ENCODE measurements at places on chromosomes 16 and 17.
A peak's percentile ranks its signal among the peaks of the same experiment; 100 is the strongest.

DNA sequence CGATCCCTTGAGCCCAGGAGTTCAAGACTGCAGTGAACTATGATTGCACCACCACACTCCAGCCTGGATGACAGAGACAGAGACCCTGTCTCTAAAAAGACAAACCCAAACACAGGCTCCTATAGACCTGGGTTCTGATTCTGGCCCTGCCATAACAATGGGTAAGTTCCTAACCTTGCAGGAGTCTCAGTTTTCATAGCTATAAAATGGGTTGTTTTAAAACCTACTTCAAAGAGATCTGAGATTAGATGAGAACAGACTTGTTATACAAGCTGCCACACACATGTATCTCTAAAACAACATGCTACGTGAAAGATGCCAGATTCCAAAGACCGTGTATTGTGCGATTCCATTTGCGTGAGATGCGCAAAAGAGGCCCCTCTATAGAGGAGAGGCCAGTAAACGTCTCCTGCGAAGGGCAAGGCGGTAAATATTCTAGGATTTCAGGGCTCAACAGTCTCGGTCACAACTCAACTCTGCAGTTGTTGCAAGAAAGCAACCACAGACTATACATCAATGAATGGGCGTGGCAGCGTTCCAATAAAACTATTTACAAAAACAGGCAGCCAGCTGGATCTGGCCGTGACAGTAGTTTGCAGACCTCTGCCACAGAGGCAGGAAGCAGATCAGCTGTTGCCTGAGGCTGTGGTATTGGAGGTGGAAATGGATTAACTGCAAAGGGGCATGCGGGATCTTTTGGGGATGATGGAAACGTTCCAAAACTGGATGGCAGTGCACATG is 5.9 kb downstream of the CORO7 start:
- ATAC-seq, result peak; percentile 91

GRCh38 chr16:49369651-49370611 is 3.7 kb upstream of the C16orf78 start:
- ATAC-seq, result no peak

DNA sequence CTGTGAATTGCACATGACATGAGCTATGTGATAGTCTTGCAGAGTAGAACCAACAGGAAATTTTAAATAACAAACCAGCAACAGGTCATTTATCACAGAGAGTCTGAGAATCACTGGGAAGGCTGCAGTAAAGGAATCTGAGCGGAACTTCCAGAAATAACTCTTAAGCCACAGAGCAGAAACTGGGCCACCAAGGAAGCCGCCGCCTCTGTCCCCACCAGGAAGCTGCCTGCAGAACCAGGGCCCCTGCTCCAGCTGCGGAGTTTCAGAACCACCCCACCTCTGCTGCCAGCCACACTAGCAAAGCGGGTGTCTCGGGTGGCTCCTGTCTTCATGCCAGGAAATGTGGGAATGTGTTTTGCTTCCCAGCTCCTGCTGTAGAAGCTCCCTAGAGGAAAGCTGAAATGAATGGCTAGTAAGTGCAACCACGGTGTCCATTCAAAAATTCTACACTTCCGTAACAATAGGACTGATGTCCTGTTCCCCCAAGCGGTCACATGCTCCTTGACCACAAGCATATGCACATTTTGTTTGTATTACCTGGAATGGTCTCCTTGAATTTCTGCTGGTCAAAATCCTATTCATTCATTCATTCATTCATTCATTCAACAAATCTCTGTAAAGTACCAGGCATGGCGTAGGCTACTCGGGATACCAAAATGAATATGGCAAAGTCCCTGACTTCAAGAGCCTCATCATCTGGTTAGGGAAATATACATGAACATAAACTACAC is 7.7 kb upstream of the ITPRIPL2 start:
- ATAC-seq, result no peak

DNA sequence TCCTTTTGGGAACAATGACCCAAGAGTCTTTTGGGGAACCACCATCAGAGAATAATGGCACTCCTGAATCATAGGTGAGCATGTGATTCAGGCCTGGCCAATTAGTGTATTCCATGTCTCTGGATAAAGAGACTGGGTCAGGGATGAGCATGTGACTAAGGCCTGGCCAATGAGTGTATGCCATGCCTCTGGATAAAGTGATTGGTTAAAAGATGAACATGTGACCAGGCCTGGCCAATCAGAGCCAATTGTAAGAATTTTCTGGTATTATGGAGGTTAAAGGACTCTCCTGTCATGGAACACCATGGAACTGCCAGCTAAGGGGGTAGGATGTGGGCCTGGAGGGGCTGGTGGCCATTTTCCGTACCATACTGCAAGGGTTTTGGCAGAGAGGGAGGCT is 194.3 kb downstream of the C16orf78 start:
- ATAC-seq, result peak; percentile 94

GRCh38 chr17:69625474-69625873 is 211.0 kb downstream of the MAP2K6 start:
- ATAC-seq, result no peak

GRCh38 chr16:75044800-75045361 is 46.1 kb downstream of the ZNRF1 start:
- no peak for ATAC-seq

DNA sequence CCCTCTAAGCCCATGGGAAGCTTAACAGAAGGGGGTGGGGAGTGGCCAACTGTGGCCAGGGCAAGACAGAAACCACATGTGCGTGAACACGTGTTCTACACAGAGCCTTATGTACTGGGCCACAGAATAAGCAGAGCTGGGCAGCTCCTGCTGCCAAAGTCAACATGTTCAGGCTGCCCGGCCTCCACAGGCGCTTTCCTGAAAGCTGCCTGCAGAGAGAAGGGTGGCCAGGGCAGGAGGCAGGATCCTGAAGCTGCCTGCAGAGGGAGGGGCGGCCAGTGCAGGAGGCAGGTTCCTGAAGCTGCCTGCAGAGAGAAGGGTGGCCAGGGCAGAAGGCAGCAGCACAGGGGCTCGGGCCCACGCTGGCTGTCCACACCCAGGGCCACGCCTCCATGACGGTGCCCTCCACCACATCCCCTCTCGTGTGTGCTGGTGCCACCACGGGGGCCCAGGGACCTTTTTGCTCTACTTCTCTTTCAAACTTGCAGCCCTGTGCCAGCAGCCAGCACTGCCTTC is 79.5 kb downstream of the ANKRD11 start:
- peak; percentile 98 for ATAC-seq

DNA sequence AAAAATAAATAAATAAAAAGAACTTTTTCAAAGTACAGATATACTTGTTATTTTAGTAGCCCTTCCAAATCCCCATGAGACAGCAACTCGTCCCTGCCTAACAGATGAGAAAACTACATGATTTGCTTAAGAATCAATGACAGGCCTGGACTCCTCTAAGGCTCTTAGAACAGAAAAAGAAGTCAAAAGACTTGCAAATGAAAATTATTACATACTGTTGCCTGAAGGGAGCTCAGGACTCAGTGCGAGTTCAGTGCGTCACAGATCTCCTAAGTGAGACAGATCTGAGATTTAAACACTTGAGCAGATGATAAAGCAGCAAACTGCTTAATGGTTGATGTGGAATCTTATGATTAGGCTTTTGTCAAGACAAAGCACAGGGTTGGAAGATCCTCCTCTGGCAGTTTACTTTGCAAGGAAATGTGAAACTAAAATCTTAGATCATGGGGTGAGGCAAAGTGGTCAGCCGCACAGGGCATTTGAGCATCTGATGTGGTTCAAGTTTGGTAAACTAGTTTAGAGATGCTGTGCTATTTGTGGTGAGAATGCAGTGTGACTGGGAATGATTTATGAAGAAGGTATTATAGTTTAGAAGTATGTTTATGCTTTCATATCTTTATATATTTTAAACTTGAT is 138.1 kb downstream of the TRIM37 start:
- ATAC-seq, result peak; percentile 55

DNA sequence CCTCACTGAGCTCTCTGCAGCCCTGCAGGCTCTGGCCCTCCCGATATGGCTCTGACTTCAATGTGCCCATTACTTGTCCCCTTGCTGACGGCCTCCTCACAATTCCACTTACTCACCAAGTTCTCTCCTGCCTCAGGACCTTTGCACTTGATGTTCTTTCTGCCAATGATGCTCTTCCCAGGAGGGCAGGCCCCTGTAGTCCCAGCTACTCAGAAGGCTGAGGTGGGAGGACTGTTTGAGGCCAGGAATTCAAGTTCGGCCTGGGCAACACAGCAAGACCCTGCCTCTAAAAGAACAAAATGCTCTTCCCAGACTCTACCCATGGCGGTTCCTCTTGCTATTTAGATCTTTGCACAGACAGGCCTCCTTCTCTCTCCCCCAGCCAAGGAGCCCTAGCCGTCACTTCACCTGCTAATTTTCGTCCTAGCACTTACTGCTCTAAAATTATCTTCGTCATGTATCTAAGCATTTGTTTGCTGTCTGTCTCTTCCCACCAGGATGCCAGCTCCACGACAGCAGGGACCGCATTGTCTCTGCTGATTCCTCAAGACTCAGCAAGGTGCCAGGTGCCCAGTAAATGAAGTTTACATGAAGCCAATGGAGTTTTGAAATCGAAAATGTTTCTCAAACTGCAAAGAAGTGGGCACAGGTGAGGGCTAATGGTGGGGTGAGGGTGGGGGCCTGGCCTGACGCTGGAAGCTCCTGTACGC is 626 bp upstream of the RAI1 start:
- no peak for ATAC-seq

DNA sequence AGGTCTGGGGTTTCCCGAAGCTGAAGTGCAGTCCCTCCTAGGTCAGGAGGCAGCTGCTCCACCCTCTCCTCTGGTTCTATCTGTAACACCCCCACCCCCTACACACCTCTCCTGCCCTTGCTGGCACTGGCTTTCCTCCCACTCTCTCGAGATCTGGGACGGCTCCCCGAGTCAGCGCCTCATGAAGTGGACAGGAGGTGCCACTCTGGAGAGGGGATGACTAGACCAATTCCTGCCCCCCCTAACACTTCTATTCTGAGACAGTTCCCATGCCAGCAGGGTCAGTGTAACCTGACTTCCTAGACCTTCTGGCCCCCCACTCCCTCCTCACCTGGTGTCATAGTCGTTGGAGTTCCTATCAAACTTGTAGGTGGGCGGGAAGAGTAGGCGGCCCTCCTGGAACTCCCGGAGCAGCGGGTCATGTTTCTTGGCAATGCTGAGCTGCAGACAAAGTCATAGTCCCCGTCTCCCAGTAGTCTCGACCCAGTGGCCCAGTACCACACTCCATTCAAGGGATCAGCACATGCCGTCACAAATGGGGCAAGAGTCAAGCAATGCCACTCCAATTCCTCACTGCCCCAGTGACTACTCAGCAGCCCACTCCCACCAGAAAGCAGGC is 9.7 kb downstream of the INPP5K start:
- no peak for ATAC-seq

- ATAC-seq, result no peak
Measured at GRCh38 chr16:2598723-2599122, 60.9 kb downstream of the PDPK1 start.

GRCh38 chr17:2062571-2063183 is 7.8 kb downstream of the HIC1 start:
- peak; percentile 1 for ATAC-seq

DNA sequence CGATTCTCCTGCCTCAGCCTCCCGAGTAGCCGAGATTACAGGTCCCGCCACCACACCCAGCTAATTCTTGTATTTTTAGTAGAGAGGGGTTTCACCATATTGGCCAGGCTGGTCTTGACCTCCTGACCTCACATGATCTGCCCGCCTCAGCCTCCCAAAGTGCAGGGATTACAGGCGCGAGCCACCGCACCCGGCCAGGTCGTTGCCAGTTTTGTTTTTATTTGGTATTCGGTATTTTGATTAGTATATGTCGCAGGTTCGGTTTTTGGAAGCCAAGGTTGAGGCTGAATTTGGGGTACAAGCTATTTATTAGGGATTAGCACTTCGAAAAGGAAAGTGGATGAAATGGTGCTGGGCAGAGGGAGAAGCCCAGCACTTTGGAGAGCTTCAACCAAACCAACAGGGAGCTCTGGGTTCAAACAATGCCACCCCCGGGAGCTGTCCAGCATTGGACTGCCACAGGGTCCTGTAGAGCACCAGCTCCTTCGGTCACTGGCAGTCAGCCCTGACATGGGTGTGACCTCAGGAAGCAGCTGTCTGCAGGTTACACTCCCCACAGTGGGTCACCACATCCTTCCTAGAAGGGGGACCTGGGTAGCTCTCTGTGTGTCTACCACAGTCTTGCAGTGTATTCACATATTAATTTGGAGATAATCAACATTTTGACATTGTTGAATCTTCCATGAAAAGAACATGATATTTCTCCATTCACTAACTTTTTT is 1.5 kb upstream of the CLEC10A start:
- ATAC-seq, result no peak

- peak; percentile 54 for ATAC-seq
Measured at GRCh38 chr16:80065541-80065940, 465.0 kb upstream of the MAF start.

DNA sequence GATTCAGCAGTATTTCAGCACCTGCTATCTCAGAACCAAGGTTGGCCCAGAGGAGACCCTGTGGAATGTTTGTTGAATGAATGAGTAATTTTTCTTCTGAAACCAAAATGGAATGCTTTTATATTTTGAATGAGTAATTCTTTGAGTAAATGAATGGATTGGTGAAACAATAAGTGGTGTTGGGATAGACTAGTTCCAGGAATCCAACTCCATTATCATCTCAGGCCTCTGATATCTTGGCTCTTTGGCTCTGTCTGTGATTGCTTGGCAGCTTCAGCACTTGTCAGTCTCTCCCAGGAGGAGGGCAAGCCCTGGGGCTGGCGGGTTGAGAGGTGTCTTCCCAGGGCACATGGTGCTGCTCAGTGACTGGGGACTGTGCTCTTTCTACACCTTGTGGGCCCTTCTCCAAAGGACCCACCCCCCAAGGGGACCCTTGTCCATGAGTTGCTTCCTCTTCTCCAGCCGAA is 284.4 kb upstream of the FOXF1 start:
- ATAC-seq, result no peak

GRCh38 chr16:29729116-29729521 is 16.7 kb downstream of the C16orf54 start:
- peak; percentile 47 for ATAC-seq

- no peak for ATAC-seq
Measured at GRCh38 chr17:38539386-38539785, 66.4 kb downstream of the SRCIN1 start.

GRCh38 chr17:13509527-13509926 is 92.2 kb downstream of the HS3ST3A1 start:
- peak; percentile 44 for ATAC-seq

- ATAC-seq, result peak; percentile 54
Measured at GRCh38 chr16:50152351-50152806, 727 bp upstream of the TENT4B start.

DNA sequence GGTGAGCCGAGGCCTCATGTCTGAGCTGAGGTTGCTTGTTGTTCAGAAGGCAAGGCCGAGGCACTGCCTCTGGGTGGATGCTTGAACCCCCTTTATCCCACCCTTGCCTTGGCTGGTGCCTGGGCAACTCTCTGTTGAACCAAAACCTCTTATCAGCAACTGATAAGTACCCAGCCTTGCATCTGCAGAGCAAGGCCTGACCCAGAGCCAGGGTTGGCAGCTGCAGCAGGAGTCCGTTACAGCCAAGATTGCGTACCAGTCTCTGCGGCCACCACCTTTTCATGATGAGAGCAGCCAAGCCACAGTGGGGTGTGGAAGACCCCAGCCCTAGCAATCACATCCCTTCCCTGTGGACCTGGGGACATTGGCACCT is 118.3 kb downstream of the RAB11FIP4 start:
- ATAC-seq, result no peak

GRCh38 chr17:13843862-13844635 is 225.3 kb upstream of the COX10 start:
- ATAC-seq, result no peak
